ENCODE measurements at places on chromosomes 6 and 20. TPM values are rescaled to one million over a fixed set of nuclear protein-coding genes. Genes with fewer than 3 reads are reported as not detected.

GRCh38 chr20:2698186-2698817 lies 5.7 kb downstream of the EBF4 start:
- H3K27me3 ChIP-seq, result peaks cover 66% of the 10 kb centered on the region
- peaks cover 3% of the 10 kb centered on the region for H3K36me3 ChIP-seq
- H3K4me3 ChIP-seq, result no peak overlapping the region
- no peak for DNase-seq

DNA sequence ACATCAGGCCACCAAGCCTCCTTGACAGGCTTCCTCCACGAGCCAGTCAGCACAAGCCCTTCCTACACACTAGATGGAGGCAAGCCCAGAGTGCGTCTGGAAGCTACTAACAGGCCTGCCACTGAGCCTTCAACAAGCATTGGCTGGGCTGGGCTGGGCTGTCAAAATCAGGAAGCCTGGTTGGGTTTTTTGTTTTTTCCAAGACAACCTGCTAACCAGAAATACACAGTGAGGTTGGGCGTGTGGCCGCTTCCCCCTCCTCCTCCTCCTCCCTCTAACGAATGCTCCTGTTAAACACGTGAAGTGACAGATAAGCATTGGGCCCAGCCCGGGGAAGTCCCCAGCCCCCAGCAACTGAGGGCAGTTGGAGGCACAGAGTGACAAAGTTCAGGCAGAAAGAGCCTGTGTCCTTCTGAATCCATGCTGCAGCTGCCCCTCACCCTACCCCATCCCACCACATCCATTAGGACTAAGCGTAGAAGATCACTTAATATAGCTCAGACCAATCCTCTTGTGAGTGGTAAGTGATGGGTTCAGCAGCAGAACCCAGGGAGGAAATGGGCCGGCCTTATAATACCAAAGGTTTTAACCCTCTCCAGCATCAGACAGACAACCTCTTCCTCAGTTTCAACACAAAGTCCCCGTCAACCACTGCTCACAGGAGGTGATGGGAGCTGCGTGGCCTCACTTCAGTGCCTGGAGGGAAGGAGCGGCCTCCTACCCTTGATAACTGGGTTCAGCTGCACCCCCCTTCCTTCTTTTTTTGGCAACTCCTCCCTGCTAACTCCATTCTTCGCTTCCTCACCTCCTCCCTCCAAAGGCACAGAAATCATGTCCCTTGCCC lies 1.1 kb downstream of the NFATC2 start:
- H3K27me3 ChIP-seq, result peaks cover 54% of the 10 kb centered on the region
- H3K36me3 ChIP-seq, result no peaks in the 10 kb centered on the region
- peaks cover 18% of the 10 kb centered on the region for H3K4me1 ChIP-seq
- H3K27ac ChIP-seq, result no peak overlapping the region

Gene CCDC170
- 0.25 TPM for total RNA-seq

- DNase-seq, result no peak
- H3K4me1 ChIP-seq, result peaks cover 7% of the 10 kb centered on the region
Observed at GRCh38 chr20:16349523-16350260, 223.6 kb downstream of the KIF16B start.

Gene RAB44
- not detected for total RNA-seq

DNA sequence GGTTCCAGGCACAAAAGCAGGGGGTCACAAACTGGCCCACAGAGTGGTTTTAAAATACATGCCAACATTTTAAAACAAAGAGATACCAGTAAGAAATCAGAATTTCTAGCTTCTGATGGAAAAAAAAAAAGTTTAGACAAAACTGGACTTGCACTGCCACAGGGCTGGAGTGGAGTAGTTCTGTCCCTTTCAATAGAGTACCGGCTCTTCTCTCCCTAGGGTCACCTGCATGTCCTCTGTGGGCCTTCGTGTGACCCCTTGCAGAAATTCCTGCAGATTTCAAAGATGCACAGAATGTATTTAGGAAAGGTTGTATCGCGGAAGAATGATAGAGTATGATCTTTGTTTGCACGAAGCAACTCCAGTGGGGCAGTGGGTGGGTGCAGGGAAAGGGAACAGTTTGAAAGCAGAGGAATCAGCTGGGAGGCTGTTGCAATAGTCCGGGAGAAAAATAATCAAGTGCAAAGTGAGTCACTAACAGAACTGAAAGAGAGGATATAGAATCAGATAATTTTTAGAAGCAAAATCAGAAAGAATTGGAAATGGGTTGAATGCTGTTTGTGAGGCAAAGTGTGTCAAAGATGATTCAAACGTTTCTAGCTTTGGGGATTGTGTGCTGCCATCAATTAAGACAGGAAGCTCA lies 97.3 kb upstream of the STXBP5 start:
- H3K4me1 ChIP-seq, result peaks cover 7% of the 10 kb centered on the region
- no peak overlapping the region for H3K27ac ChIP-seq
- no peaks in the 10 kb centered on the region for H3K36me3 ChIP-seq
- no peak overlapping the region for H3K4me3 ChIP-seq

Gene TBXT
- total RNA-seq, result not detected

DNA sequence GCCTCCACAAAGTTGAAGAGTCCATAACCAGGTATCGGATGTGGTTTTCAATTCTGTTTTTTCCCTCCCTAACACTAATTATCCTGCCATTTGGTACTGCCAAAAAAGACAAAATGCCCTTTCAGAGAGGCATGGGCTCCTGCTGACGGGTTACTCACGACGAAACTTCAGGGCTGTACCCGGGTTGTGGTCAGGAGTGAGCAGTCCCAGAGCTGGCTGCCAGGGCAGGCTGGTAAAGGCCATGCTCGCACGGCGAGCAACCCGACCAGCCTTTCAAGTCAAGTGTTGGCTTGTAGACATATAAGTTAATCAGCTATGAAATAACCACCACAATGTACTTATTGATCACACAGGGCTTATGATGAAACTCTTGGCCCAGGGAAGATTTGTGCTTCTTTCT lies 152.5 kb downstream of the FOXC1 start:
- H3K27me3 ChIP-seq, result peaks cover 13% of the 10 kb centered on the region
- no peak overlapping the region for H3K4me3 ChIP-seq
- H3K36me3 ChIP-seq, result peaks cover 2% of the 10 kb centered on the region

Gene ZSCAN26
- total RNA-seq, result 19.8 TPM

DNA sequence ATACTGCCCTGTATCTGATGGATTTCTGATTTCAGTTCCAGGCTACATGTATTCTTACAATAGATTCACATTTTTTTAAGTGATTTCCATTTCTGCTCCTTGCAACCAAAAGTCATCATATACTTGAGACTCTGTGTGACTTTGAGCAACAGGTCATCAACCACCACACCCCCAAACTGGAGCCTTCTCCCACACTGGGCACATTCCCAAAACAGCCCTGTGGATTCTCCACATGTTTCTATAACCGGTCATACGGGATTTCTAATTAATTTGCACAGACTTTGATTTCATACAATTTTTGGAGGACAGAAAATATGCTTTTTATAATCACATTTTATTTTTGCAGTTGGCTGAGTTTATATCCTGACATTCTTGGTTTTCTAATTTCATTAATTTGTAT lies 317.2 kb upstream of the ID4 start:
- H3K4me3 ChIP-seq, result no peak overlapping the region
- H3K36me3 ChIP-seq, result peaks cover 17% of the 10 kb centered on the region
- H3K27ac ChIP-seq, result no peak overlapping the region
- no peaks in the 10 kb centered on the region for H3K27me3 ChIP-seq

Gene LST1
- total RNA-seq, result not detected

DNA sequence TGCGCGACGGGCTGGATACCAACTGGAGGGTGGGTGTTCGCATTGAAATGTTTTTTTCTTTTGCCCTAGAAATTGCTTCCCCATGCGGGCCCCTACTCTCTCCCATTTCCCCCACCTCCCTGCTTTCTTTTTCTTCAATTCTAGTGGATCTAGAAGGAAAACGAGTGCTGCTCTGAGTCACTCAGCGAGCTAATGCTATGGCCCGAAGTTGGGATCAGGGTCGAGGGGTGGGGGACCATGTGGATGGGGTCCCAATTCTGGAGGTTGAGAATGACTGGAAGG lies 71.5 kb downstream of the SOX4 start:
- peaks cover 79% of the 10 kb centered on the region for H3K27me3 ChIP-seq
- no peaks in the 10 kb centered on the region for H3K36me3 ChIP-seq
- peak overlapping the region; percentile 95 for H3K4me3 ChIP-seq
- no peak overlapping the region for H3K27ac ChIP-seq

Gene SAMD3
- 0.73 TPM for total RNA-seq

All from neural crest cell (in vitro differentiated cells).